CD8-positive, alpha-beta T cell (primary cell): ENCODE measurements at places on chromosomes 2 and 18.

DNA sequence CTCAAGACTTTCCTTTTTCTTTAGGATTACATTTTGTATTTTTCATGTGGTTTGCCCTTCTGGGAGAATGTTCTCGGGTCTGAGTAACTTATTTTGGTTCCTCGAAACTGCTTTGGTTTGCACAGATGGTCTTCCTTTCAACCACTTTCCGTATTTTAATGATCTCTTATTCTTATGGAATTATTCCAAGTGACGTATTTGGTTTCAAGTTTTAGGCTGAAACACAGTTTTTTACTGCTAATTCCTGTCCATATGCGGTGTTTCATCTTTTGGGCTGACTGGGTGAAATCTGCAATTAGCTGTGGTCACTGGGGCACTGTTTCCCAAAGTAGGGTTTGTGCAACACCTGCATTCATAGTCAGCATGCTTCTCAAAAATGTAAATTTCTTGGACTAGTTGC lies 122.7 kb downstream of the CAPN13 start:
- DNase-seq: no peak

DNA sequence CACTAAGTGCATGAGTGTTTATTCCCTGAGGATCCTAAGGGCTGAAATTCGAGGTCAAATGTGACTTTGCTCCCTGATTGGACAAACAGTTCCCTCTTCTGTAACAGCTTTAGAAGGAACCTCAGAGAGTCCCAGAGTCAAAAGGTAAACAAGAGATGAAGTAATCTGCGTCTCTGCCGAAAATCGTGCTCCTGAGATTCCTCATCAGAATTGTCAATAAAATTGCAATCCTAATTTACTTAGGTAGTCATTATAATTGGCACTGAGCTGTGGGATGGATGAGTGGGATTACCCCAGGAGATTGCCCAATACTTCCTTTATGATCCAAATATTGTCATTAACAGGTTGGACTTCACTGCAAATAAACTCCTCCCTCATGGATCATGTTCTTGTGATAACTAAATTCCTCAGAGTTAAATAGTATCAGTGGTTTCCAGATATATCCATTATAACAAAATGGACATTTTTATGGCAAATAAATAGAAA lies 907 bp upstream of the SUCLG1 start:
- no peak for DNase-seq

- no peak for DNase-seq
Observed at GRCh38 chr2:222523783-222524544, 99.6 kb downstream of the SGPP2 start.

DNA sequence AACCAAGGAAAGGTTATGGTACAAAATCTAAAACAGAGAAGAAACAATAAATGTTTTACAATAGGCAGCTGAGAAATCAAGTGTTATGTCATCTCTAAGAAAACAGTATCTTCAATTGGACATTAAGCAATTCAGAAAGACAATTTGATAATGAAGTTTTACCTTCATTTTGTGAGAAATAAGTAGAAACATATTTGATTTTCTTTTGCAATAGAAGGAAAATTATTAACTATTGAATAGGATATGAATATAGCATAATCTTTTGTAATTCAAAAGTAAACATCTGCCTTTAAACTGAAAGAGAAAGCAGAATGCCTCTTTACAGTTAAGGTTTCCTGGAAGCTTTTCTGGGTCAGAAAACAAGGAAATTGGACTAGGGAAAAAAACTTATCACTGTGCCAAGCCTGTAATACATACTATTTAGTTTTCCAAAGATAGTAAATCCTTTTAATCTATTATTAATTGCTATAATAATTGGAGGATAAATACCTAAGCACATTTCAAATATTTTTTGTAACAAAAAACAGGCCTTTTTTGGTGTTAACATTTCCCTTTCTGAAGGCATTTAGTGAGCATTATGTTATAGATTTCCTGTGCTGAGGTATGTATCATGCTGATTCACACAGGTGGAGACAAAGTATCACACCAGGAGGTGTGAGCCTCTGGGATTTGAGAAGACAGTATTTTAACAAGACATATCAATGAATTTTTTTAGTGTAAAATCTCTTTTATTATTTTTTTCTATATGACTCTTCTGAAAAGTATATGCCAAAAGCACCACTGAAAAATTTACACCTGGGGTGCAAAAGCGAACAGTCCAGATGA lies 947.0 kb upstream of the CDH2 start:
- DNase-seq: no peak

GRCh38 chr18:36692371-36692770 lies 136.4 kb downstream of the TPGS2 start:
- DNase-seq: no peak

DNA sequence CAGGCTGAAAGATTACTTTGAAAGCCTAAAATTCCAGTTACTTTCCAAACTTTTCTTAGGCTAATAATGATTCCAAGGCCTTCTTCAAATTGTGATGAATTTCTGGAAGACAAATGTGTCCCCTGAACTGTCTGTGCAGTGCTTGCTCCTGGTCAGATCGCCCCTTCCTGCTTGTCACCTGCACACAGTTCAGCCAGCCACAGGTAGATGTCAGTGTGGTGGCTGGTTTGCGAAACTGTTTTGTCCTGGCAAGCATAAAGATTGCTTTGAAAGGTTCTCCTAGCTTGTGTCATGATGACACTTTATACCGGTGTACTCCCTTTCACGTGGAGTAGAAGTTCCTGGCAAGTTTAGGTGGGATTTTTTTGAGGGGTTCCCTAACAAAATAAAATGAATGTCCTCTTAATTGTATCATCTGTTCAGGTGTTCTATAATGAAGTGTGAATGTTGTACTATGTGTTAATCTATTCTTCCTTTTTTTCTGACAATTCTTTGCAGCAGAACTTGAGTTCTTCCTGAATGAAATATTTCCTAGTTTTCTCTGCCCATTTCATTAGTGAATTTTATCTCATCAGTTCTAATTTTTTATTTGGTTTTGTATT lies 298.8 kb downstream of the ZNF407 start:
- DNase-seq: peak; percentile 41

GRCh38 chr2:232567721-232568120 lies 17.2 kb downstream of the EIF4E2 start:
- no peak for DNase-seq

GRCh38 chr18:25109484-25109883 lies 242.5 kb downstream of the ZNF521 start:
- DNase-seq: no peak

GRCh38 chr2:64538764-64539433 lies 14.8 kb downstream of the AFTPH start:
- DNase-seq: no peak

GRCh38 chr2:134932864-134933526 lies 14.4 kb downstream of the CCNT2 start:
- DNase-seq: no peak

- no peak for DNase-seq
Observed at GRCh38 chr2:121038891-121039616, 245.9 kb downstream of the TFCP2L1 start.

GRCh38 chr18:24875286-24875685 lies 414.8 kb downstream of the HRH4 start:
- DNase-seq: no peak

DNA sequence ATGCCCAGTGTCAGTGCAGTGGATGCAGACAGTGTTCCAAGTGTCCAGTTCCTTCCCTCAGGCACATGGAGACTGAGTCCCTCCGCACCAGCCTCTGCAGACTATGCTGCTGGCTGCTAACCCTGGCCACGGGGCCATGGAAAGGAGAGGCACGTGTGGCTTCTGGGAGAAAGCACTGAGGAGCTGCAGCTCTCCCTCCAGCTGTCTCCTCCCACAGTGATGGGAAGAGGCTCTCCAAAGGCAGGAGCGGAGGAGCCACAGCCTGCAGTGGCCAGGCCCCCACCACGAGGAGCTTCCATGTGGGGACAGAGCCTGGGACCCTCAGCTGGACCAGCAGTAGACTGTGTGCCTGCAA lies 141.1 kb downstream of the NDUFA10 start:
- DNase-seq: no peak

- DNase-seq: no peak
Observed at GRCh38 chr2:65085148-65085547, 28.9 kb downstream of the CEP68 start.

- DNase-seq: no peak
Observed at GRCh38 chr2:106561356-106561755, 74.2 kb downstream of the CD8B2 start.

- DNase-seq: peak; percentile 29
Observed at GRCh38 chr2:44362207-44363015, 664 bp downstream of the CAMKMT start.

GRCh38 chr18:35189510-35189909 lies 51.3 kb upstream of the ZNF397 start:
- no peak for DNase-seq

DNA sequence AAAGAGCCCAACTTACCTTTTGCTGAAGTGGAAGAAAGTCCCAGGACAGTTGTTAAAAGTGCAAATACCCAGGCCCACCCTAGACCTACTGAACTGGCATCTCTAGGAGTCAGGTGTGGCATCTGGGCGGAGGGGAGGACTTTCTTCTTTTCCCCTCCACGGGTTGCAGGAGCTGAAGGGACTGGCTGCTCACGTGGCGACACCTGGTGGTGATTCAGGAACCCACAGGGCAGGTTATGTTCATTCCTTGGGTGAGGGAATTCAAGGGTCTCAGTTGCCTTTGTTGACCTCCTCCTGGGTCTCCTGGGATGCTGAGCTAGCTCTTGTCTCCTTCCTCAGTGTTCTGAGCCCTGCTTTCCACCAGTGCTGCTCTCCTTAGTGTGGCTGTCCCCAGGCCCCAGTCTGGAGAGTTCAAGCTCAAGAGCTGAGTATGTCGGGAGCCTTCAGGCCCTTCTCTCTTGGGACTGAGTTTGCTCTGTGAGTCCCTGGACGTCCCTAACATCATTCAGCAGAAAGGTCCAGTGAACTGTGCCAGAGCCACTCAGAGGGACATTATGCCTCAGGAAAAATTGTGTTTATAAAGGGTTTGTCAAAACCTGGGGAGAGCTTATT lies 56.9 kb downstream of the DYSF start:
- DNase-seq: peak; percentile 62

DNA sequence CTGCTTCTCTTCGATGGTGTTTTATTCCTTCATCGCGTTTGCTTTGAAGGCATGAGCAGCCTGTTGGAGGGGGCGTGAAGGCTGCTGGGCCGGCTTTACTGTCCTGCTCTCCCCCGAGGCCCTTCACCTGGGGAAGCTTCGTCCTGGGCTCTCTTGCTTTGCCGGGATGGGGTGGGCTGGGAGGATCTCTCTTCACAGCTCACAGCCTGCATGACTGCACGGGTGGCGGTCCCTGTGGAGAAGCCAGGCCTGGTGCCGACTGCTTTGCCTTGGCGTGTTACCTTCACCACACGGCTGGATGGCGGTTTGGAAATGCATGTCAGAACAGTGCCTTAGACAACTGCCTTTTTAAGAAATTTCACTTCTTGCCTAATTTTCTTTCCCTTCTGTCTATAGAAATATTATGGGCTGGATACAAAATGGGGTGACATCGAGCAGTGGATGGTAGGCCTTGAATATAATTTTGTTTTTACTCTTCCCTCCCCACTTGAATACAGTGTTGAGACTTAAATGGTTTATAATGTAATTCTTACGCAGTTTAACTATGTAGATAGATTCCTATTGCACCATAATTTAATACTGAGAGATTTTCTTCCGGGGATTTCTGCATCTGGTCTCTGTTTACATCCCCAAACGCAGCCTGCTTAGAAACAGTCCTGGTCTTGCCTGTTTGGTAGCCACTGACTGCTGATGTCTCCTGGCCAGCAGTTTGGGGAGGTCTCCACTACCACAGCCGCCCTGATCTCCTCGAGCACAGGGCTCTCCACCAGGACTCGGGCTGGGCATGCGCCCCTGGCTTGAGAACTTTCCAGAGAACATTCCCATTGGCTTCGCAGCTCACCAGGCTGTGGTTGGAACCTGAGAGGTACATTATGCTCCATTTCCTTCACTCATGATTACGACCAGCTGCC lies 81.0 kb upstream of the RBM44 start:
- DNase-seq: peak; percentile 14

DNA sequence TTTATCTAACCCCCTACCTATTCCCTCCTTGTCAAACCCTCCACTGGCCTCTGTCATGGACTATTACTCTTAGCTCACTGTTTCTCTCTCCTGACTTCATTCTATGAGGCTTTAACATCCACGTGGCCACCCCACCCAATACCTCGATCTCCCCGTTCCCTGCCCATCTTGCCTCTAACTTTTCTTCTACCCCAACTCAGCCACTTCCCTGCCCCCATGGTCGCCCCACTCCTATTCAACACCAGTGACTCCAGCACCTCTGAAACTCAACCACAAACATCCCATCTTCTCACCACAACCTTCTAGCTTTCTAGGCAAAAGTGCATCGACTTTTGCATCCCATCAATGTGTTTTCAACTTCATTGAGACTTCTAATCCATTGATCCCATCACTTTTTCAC lies 94.2 kb upstream of the EPAS1 start:
- DNase-seq: no peak

GRCh38 chr2:38748943-38749804 lies 2.0 kb downstream of the SRSF7 start:
- no peak for DNase-seq

- no peak for DNase-seq
Observed at GRCh38 chr2:233117811-233118647, 57.9 kb downstream of the INPP5D start.

GRCh38 chr2:10776231-10776977 lies 36.2 kb downstream of the PDIA6 start:
- no peak for DNase-seq

DNA sequence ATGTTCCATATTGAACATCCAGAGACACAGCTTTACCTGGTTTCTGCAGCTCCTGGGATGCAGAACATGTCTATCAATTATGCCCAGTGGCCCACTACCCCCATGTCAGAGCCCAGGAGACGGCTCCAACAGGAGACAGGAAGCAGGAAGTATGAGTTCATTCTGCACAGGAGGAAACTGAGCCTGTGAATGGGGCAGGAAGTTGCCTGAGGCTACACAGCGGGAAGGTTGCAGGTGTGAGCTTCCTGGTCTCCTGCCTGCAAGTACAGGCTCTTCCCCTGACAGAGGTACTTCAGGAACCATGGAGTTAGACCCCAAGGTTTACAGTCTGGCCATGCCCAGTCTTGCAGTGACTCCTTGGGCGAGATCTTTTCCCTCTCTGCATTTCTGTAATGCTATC lies 2.8 kb upstream of the BOK start:
- DNase-seq: no peak

DNA sequence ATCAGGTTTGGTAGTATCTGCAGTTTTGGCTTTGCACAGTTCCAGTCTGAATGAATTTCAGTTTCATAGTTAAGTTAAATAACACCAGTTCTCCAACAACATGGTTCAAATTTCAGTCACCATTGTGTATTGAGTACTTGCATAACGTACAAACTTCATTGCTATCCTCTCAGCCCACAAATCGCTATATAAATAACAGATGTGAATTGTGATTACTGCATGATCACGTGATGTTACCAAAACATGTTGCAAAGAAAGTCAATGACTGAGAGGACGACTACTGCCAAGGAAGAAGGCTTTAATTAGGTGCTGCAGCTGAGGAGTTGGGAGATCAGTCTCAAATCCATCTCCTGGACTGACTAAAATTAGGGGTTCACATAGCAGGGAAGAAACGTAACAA lies 48.2 kb downstream of the COL4A4 start:
- DNase-seq: no peak

DNA sequence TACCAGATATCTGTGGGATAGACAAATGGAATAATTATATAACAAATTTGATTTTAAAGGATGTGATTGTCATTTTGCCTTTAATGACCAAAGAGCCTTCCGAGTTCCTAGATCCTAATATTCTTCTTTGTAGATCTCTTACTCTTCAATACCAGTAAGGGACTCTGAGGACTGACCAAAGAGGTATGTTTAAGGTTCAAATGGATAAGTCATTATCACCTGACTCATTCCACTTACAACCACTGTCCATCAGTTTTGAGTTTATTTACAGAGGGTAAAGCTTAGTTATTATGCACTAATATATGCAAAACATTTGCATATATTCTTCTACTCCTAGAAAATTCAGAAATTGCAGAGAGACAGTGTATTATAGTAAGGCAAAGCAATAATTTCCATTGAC lies 62.7 kb downstream of the CCDC148 start:
- no peak for DNase-seq
